ENCODE measurements at places on chromosomes 4 and X.

- peak; percentile 0 for DNase-seq
Observed at GRCh38 chrX:74835566-74835965, 89.7 kb downstream of the NEXMIF start.

DNA sequence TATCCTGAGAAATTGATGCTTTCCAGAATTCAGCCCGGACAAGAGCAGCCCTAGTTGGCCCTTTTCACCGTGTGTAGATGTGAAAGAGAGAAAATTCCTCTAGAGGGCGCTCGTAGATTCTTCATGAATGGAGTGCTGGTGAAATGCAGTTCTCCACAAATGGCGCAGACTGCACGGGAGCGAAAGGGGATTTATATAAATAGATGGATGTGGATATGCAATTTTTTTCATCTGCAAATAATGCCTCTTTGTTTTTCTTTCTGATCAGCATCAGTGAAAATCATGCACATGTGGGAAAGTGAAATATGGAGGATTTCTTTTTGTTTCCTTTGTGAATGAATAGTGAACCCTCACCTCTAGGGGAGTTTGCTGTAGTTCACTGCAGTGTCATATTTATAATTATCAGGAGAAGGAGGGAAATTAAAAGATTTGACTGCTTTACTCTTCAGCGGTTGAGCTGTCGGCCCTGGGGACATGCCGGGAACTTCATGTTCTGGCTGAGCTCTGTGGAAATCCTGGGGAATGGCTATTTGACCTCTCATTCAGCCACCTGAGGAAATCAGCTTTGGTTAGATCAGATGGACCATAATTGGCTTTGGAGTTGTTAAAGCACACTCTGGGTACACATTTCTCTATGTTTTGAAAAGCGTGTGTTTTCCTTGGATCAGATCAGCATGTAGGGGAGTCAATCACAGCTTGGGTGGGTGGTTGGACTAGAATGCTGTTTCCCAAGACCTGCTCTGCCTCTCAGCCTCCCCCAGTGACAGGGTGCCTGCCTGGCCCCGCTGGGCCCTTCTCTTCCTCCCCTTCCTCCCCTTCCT lies 115.0 kb upstream of the SHISA3 start:
- peak; percentile 65 for DNase-seq

- DNase-seq, result peak; percentile 37
Observed at GRCh38 chr4:101271516-101271915, 75.8 kb downstream of the PPP3CA start.

- DNase-seq, result no peak
Observed at GRCh38 chr4:88859191-88859812, 161.7 kb upstream of the NAP1L5 start.

DNA sequence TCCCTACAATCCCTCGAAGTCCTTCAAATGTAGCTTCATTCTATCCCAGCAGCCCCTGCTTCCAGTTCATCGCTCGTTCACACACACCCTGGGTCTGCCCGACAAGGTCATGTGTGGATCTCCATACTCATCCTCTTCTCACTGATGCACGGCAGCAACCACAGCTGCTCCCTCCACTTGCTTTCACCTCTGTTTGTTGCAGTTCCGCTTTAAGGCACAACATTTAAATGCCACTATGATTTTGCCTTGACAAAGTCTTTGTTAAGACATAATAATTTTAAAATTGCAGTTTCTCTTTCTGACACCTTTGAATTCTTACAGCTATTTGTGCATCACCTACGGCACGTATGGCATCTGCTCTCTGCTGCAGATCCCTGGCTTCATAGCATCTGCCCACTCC lies 1.8 kb downstream of the ODAPH start:
- DNase-seq, result no peak

- no peak for DNase-seq
Observed at GRCh38 chr4:184978211-184978610, 40.1 kb upstream of the HELT start.

- no peak for DNase-seq
Observed at GRCh38 chr4:18250564-18250963, 229.0 kb upstream of the LCORL start.

DNA sequence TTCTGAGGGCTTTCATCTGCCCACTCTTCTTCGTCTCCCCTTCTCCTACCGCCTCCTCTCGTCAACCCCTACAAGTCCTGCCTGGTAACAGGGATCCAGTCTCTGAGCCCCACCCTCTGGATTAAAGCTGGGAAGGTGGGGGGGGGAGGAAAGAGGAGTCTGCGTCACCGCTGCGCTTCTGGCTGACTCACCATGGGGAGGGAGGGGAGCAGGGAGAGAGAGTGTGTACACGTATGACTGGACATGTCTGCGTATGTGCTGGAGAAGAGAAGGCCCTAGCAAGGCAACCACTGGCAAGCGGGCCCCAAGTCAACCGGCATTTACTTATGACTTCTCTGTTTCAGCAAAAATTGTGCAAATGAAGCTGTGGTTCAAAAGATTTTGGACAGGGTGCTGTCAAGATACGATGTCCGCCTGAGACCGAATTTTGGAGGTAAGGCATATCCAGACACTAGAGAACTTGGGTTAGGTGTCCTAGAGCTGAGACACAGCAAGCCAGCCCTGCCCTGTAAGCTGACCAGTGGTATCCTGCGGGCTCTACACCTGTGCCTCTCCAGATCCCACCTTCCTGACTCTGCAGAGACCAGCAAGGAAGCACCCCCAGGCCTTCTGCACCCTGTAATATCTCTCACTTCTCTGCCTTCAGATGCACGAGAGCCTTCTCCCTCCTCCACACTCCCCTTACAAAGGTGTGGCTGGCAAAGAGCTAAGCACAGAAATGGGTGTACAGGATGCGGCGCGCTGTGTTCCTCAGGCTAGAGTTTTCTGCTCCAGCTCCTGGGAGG lies 2.5 kb downstream of the GABRQ start:
- DNase-seq, result no peak

GRCh38 chr4:147975933-147976928 lies 244.3 kb downstream of the ARHGAP10 start:
- DNase-seq, result no peak

DNA sequence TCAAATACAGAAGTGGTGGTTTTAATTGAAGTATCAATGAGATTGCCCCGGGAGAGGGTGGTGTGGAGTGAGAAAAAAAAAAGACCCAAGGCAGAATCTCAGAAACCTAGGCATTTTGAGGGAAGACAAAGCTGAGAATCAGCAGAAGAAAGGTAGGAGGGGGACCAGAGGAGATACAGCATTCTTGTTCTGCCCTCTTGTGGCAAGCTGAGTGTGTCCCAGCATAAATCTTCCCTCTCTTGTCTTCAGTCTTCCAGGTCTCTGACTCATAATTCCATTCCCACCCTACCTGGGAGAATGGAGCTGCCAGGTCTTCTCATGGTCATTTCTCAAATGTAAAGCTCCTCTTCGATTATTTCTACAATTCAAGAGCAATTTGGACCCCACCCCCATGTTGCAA lies 32.7 kb upstream of the MAGED1 start:
- DNase-seq, result peak; percentile 14

DNA sequence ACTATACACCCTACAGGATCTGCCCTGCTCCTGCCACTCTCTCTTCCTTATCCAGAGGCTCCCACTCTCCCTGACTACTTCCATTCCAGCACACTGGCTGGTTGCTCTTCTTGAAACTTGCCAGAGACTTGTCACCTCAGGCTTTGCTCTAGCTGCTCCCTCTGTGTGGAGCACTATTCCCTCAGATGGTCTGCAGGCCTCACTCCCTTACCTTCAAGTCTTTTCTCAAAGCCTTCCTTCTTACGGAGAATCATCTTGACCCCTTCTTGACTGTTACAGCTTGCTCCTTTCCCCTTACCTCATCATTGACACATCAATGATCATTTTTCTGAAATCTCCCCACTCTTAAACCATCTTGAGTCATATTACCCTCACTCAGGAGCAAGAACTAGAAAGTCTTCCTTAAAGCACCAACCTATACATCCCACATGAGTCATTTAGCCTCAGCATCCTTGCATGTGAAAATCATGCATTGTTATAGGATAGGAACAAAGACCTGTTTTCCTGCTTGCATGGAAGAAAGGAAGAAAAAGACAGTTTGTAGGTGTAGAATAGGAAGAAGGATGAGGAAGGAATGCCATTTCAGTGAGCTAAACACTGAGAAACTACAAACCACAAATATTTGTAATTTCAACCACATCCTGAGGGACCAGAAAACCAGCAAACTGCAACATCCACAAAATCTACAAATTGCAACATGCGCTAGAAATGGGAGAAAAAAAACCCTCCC lies 55.7 kb downstream of the ANTXR2 start:
- DNase-seq, result no peak

- DNase-seq, result peak; percentile 99
Observed at GRCh38 chr4:173334085-173334890, at the start of gene HMGB2. HMGB2 (minus strand) TSS chr4:173334358; CDS start chr4:173333649, 709 bp downstream.

GRCh38 chr4:63049726-63050125 lies 1359.5 kb downstream of the TECRL start:
- no peak for DNase-seq

DNA sequence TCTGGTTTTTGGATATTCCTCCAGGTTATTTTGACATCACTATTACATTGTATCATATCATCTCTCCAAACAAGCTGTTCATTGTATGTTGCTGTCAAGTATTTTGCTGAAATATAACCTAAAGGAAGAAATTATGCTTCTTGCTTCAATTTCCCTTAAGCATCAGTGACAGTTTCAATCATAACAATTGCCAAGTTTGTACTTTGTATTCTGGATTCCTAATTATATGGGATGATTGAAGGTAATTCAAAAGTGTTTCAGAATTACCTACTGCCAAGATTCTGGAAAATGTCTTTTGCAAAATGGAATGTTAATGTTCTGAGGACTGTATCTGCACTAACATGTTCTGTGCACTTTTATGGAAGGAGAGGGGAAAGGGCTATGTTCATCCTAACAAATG lies 228.7 kb downstream of the PRDM5 start:
- DNase-seq, result no peak

DNA sequence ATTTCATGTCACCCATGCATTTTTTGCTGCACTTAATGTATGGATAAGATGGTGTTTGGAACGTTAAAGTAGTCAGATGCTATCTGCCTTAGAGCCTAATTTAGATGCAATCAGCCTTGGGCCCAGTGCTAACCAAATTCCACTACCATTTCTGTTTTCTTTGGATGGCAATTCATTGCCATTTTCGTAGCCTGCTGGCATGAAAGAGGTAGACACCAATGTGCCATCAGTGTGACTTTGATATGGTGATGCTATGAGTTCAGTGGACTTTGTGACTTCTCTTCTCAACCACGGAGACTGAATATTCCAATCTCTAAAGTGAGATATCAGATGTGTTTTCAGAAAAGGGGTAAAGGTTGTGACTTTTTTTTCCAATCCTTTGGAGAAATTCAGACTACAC lies 1.5 kb downstream of the ETFDH start:
- no peak for DNase-seq

DNA sequence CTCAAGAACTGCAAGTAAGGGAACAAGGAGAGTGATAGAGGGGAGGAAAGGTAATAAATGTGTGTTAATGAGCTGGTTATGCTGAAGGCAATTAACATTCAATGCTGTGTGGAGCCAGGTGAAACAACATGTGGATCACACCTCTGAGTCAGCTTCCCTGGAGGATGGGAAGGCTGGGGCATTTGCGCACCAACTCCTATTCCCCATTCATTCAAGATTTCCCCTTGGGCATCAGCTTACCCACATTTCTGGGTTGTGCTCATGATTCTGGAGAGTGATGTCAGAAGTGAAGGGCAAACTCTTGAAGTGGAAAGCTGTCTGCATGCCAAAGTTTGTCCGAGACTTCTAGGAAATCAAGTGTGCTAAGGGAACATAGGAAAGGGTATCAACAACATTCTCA lies 461.4 kb downstream of the MID1IP1 start:
- no peak for DNase-seq

DNA sequence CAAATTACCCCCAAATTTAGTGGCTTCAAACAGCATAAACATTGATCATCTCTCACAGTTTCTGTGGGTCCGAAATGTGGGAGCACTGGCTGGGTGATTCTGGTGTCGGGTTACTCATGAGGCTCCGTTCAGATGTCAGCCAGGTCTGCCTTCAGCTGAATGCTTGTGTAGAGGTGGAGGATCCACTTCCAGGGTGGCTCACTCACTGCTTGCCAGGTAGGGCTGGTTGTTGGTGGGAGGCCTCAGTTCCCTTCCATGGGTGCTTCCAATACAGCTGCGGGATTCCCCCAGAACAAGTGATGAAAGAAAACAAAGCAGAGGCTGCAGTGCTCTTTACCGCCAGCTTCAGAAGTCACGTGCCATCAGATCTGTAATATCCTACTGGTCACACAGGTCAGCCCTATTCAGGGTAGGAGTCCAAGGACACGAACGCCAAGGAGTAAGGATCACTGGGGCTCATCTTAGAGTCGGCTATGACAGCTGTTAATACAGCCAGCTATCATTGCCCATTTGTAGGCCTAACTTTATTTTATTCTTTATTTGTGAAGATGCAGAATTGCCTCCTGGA lies 1.1 kb upstream of the SMIM43 start:
- DNase-seq, result no peak

DNA sequence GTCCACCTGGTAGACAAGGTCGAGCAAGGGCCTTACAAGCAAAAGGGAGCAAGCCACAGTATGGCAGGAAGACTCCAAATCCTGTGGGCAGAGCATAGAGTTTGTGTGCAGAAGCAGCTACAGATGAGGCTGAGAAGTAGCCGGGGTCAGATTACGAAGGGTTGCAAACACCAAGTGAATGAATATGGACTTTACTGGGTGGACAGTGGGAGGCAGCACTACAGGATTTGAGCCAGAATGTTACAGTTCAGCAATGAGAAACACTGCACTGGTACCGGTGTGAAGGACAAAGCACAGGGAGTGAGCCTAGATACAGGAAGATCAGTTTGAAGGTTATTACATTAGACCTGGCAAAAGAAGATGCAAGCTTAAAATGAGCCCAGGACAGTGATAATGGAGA lies 46.1 kb upstream of the HOPX start:
- no peak for DNase-seq

DNA sequence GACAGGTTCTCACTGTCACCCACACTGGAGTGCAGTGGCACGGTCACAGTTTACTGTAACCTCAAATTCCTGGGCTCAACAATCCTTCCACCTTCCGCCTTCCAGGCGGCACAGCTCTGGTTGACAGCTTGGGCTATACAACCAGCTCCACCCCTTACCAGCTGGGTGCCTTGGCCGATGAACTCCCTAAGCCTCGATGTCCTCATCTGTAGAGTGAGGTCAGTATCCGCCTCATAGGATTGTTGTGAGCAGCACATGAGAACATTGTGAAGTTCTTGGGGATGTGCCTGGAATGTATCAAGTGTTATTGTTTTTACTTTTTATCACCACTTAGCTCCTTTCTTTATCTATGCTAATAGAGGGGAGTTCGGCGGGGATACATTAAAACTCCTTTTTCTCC lies 23.3 kb downstream of the UCHL1 start:
- no peak for DNase-seq

DNA sequence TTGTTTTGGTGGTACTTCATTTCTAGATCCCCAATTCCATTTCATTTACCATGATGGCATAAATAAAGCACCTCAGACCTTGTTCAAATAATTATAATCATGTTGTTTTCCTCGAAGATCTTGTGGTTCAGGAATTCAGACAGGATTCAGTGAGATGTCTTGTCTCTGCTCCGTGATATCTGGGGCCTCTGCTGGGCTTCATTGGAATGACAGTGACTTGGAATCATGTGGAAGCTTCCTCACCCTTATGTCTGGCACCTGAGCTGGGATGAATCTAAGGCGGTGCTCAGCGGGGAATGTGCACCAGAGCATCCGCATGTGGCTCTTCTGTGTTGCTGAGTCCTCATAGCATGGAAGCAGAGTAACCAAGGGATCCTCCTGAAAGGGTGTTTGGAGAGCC lies 132.2 kb downstream of the VEGFC start:
- no peak for DNase-seq

Measured in HepG2 (cell line).